ENCODE measurements at places on chromosomes 16 and 17. TPM values are rescaled to one million over a fixed set of nuclear protein-coding genes. Genes with fewer than 3 reads are reported as not detected.

Gene KRTAP9-2
- total RNA-seq = not detected

Gene HS3ST3A1
- total RNA-seq = 0.32 TPM

Gene C1QTNF8
- total RNA-seq = not detected

Gene HOXB1
- not detected for total RNA-seq

Gene MMP25
- total RNA-seq = 0.87 TPM

Gene ZPBP2
- total RNA-seq = not detected

Gene PABPN1L
- total RNA-seq = not detected

Gene ANKRD40CL
- total RNA-seq = not detected

Gene MAF
- 0.33 TPM for total RNA-seq

Gene KCNG4
- total RNA-seq = not detected

Gene KRT23
- 0.08 TPM for total RNA-seq

Gene FAM234A
- 48.4 TPM for total RNA-seq

Gene C1QL1
- total RNA-seq = 30.6 TPM

Gene VAT1L
- not detected for total RNA-seq

Gene METRNL
- 32.8 TPM for total RNA-seq

Gene SYNGR3
- 9.5 TPM for total RNA-seq

Gene MBTPS1
- 45.7 TPM for total RNA-seq

Gene ERN2
- not detected for total RNA-seq

Gene APOH
- total RNA-seq = 3.8 TPM

Gene EFCAB13
- 1.9 TPM for total RNA-seq

Gene PRSS33
- total RNA-seq = not detected

Gene KCNH6
- not detected for total RNA-seq

Gene RNF157
- total RNA-seq = 6.8 TPM

Gene TBC1D3K
- total RNA-seq = not detected

Gene NPIPA3
- total RNA-seq = 1.1 TPM

Gene HEATR9
- not detected for total RNA-seq

Gene IL17C
- 0.13 TPM for total RNA-seq

Gene SLC13A5
- total RNA-seq = 0.06 TPM

Measured in A549 treated with Mapracorat at 1 μM for 4 hours (cell line).